Activated CD4-positive, alpha-beta T cell treated with anti-CD3 and anti-CD28 coated beads, Interleukin-2, amount 50 U/mL, for 1 hour (primary cell): ENCODE measurements at places on chromosomes 16 and 17.
A peak's percentile ranks its signal among the peaks of the same experiment; 100 is the strongest.

DNA sequence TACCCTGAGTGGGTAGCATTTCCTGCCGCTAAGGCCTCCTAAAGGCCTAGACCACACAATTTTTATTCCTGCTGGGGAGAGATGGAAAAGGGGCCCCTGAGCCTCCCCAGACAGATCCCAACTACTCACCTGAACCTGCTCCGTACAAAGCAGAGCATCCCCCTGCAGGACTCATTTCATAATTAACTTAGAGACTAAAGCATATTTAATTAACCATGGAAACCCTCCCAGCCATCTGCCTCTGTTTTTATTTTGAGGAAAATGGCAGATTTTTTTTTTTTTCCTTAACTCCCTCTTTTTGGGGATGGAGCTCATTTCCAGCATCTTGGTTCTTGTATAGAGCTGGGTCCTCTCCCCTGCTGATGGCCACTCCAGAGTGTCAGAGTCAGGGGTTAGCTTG, 96.5 kb upstream of the CRHR1 start:
- no peak for DNase-seq

DNA sequence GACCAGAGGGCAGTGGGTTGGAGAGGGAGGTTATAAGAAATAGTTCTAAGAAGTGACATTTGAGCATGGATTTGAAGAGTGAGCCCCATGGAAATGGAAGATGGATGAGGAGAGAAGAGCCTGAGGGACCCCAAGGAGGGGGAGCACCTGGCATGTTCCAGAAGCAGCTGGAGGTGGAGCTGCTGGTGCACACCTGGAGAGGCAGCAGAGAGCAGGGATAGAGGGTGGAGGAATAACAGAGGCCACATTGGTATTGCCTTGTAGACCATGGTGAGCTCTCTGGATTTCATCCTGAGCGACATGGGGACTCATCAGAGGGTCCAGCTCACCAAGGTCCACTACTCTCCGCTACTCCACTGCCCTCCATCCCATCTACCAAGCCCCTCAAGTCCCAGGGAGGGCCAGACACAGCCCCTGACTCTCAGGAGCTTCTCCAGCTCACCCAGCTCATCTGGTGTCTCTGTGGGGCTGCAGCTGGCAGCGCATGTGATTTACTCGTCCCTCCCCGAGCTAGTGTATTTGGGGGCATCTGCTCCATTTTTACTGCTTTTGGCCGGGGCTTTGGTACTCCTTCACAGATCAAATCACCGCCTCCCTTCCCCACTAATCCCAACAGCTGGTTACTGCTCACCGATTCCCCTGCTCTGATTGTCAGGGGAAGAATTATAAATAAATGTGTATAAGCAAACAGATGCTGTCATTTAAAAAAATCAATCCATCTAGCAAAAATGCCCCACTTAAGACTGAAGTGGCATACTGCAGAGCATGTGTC, 22.1 kb upstream of the KDM8 start:
- no peak for DNase-seq

DNA sequence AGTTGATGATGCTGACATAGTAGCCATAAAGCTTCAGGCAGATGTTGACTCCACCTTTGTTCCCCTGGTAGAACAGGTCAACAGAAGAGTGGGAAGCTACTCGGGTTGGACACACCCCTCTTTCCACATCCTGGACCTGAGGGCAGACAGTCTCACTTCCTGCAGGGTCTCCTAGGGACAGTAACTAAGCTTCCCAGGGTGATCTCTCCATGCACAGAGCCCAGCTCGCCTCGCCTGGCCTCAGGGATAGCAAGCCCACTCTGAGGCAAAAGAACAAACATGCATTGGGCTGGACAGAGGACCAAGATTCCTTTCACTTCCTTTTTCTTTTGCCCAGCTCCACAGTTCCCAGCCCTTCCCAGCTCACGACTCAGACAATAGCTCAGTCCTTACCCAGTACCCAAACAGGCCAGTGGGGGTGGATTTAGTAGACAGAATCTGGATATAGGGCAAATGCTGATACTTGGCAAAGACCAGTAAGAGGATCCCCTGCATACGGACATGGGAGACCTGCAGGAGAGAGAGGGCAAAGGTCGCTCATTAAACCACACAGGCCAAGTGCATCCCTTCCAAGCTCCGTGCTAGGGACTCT, 7.0 kb downstream of the INPP5K start:
- no peak for DNase-seq

DNA sequence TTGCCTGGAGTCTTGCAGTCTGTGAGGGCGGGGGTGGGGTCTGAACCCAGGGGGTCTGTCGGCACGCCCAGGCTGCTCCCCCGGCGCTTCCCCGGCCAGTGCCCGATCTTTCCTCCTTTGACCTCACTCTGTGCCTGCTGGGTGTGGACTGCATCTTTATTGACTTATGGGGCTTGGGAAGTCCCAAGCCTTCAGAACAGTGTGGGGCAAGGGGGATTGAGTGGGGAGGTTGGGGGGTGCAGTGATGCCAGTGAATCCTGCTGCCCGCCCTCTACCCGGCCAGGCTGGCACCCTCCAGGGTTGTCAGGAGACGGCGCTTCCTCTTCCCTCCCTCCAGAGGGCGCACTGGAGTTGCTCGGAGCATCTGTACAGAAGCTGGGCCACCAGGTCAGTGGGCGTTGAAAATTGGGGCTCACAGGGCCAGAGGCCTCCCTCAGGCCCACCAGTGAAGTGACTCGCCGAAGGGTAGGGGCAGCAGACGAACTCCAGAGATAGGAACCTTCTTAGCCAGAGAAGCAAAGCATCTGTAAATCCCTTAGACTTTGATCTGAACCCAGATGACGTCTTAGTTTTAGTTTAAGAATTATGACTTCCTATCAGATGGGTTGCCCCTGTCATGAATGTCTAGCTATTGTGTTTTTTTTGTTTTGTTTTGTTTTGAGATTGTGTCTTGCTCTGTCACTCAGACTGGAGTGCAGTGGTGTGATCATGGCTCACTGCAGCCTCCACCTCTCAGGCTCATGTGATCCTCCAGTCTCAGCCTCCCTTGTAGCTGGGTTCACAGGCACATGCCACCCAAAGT, 184.8 kb upstream of the CIBAR2 start:
- peak; percentile 57 for DNase-seq

GRCh38 chr16:88286301-88286923, 96.3 kb upstream of the ZNF469 start:
- DNase-seq, result no peak

GRCh38 chr17:60094754-60095153, 16.0 kb upstream of the HEATR6 start:
- no peak for DNase-seq

GRCh38 chr16:252366-253337, 18.0 kb downstream of the FAM234A start:
- peak; percentile 10 for DNase-seq

DNA sequence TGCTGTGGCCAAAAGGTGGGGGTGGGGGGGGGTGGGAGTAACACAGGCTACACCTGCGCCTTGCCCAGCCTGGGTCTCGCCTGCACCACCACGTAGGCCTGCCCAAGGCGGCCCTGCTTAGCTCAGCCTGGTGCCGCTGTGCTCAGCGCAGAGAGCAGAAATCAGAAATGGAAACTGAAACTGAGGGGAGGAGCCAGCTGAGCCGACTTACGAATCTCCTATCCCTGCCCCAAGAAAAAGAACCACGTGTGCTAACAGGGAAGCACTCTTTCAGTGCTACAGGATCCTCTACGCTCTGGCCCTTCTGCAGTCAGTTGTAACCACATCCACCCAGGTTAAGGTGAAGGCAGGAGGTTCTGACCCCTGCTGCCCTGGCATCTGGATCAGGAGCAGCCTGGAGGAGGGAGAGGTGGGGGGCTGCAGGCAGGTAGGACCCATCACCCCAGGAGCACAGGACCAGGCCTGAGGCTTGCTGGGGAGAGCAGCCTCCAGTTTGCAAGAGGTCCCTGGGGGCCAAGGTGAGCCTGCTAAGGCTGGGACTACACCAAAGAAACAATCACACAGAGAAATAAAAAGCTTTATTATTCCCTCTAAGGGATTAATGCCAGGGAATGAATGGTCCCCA, at the start of gene DHX58:
TSS of gene DHX58 (minus strand) at position 163 of the 625 bp plus-strand sequence. CDS start 822 bp downstream, outside the sequence.
- peak; percentile 72 for DNase-seq

GRCh38 chr17:41784207-41784744, 2.2 kb downstream of the JUP start:
- no peak for DNase-seq

- DNase-seq, result no peak
These were observed 1.1 kb downstream of the SPEM3 start for GRCh38 chr17:7429722-7430121.

- DNase-seq, result no peak
These were observed 1.3 kb upstream of the RILP start for GRCh38 chr17:1650731-1651558.

DNA sequence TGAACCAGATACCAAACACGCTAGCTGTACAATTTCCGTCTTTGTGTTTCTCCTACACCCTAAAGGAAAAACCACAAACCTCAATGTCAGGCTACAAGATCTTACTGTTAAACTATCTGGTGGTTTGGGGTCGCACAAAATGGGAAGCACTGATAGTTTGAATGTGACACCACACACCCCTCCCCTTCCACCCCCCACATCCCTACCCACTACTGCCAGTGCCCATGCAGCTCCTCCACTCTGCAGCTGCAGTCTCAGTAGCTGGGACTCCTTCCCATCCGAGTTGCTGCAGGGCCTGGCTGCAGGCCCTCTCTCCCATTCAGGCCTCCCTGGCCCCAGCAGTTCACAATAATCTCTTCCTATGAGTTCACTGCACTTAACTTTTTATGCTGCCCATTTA, 18.4 kb downstream of the TRAP1 start:
- no peak for DNase-seq

DNA sequence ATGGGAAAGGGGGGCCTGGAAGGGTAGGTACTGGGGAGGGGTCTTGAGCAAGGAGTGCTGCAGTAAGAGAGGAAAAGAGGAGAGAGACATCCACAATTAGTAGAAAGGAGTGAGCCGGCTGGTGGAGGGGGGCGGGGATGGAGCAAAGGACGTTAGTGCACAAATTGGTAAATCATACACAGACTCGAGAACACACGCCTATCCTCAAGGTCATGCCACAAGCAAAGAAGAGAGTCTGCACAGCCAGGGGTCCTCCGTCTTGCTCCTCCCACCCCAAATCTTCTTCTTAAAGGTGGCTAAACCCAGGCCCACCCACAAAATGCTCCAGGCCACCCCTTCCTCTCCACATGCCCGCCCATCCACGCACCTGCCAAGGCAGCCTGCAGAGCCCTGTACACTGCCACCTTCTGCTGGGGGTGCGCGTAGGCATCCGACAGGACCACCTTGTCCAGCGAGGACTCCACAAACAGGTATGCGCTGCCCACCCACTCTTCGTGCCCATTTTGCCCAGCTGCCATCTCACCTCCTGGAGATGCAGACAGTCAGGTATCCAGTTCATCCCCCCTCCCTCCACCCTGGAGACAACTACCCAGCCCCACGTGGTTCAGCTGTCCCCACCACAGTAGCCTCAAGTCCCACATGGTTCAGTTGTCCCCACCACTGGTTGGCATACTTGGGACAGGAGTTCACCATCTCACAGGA, 3.4 kb downstream of the TRADD start:
- no peak for DNase-seq

- no peak for DNase-seq
These were observed 117.0 kb downstream of the RGS9 start for GRCh38 chr17:65254166-65254565.

DNA sequence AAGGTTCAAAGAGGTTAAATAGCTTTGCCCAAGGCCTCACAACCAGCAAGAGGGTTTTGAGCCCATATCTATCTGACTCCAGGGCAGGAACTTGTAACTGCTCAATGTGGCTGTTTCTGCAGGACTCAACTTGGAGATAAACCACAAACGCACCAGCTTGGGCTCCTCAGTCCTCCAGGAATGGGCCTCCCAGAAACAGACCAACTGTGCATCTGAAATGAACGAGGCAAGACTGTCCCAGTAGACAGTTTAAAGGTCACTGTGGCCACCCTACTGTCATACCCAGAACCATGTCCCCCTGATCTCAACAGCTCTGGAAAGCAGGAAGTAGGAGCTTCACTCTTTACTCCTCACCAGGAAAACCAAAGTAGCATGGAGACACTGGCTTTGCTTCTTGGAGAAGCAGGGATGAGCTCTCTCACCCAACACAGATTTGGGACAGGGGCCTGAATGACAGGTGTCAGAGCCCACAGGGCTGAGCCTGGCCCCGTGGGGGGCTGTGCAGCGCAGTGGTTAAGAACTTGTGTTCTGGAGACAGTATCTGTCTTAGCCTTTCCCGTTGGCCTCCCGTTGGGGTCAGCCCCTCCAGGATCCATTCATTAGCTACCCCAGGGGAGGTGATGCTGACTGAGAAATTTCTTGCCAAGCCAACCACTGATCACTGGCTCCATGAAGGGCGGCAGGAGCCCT, 2.3 kb upstream of the CALB2 start:
- DNase-seq, result no peak

DNA sequence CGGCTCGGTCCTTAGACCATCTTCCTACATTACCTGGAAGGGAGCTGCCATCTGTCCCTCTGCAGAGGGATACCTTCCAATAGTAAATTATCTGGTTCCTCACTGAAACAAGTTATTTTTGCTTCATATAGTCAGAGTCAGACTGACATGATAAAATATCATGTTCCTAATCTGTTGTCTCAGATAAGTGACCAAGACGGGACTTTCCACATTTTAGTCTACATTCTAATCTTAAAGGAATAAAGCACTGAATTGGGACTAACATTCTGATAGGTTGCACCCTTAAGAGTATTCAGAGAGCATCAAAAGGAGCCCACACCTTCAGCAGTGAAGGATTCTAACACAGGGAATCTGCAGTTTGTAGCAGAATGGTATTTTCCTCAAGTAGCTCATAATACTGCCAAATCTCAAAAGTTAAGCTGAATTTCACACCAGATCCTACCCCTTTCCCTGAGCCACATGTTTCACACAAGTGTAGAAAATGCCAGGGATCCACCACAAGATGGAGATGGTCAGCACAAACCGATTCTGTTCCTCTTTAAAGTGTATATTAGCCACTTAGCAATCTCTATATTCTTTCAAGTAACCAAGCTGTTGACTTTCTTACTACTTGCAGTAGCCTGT, 13.4 kb downstream of the GINS2 start:
- no peak for DNase-seq

DNA sequence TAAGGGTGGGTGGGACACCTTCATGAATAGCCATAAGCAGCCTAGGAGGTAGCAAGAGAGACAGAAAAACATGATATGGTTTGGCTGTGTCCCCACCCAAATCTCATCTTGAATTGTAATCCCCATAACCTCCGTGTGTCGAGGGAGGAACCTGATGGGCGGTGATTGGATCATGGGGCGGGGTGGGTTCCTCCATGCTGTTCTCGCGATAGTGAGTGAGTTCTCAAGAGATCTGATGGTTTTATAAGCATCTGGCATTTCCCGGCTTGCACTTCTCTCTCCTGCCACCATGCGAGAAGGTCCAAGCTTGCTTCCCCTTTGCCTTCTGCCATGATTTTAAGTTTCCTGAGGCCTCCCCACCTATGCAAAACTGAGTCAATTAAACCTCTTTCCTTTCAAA, 259.1 kb upstream of the ERCC4 start:
- DNase-seq, result no peak

DNA sequence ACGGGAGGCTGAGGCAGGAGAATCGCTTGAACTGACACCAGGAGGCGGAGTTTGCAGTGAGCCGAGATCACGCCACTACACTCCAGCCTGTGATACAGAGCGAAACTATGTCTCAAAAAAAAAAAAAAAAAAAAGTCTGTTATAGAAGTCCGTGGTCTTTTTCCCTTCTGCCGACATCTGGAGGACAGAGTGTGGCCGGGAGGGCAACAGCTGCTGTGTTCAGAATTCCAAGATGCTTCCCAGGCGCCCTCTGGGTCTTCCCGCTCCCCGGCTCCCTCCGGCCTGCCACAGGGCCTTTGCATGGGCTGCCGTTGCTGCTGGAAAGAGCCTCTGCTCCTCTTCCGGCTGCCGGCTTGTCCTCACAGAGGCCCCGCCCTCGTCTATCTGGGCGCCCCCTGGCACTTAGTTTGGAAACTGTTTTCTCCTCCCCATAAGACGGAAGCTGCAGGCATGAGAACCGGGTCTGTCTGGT, 2.4 kb upstream of the CACNA1H start:
- DNase-seq, result peak; percentile 14
